Fibroblast of skin of left biceps (primary cell): ENCODE measurements at places on chromosomes 13 and 19.

DNA sequence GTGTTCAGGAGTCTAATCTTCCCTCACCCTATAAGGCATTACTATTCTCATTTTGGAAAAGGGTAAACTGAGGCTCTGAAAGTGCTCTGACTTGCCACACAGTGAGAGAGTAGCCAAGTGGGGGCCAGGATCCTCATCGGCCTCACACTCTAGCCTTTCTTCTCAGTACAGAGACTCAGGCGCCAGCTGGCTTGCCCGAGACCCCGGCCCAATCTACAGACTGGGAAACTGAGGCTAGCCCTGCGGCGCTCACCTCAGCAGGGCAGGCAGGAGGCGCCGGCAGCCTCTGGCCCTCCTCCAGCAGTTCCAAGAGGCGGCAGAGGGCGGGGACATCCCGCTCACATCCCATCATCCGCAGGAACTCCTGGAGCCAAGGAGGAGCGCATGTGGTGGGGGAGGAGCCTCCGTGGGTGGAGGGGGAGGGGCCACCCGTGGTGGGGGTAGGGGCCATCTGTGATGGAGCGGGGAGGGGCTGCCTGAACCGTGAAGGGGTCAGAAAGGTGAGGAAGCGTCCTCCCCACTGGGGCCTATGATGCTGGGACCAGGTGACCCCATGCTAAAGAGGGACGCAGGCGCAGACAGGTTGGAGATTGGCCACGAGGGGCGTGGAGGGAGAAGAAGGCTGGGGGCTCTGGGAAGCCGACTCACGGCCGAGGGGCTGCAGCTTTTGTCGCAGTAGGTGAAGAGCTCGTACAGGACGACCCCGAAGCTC is 8.7 kb upstream of the INSL3 start:
- peak; percentile 17 for DNase-seq

- no peak for DNase-seq
These were observed 34.8 kb upstream of the TPTE2 start for GRCh38 chr13:19596086-19596485.

DNA sequence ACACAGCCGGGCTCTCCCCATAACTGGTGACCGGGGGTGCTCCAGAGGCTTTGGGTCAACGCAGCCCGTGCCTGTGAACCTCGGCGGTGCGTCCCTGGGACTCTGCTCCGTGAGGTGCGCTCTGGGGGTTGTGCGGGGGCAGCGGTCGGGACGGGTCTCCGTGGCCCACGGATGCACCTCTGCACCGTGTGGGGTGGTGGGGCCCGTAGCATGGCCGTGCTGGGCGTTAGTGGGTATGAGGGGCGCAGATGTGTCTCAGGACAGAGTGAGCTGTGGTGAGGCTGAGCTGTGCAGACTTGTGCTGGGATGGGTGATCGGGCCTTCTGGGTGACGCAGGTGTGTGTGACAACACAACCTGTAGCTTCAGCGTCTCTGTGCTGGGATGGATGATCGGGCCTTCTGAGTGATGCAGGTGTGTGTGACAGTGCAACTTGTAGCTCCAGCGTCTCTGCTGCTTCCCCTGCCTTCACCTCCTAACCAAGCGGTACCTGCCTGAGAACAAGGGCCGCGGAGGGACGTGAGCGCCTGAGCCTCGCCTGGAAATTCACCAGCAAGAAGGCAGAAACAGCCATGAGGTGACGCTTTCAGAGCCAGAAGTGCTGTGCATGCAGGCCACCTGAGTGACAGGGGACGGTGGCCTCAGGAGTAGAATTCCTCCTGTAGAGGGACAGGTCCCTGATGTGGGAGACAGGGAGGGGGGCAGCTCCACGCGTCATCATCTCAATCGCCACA is 599 bp downstream of the ZNF331 start:
- DNase-seq, result no peak

- DNase-seq, result no peak
These were observed 4.9 kb downstream of the NANOS3 start for GRCh38 chr19:13881692-13882418.

GRCh38 chr13:79992111-79992510 is 348.8 kb downstream of the SPRY2 start:
- DNase-seq, result no peak

GRCh38 chr19:7888145-7888825 is at the start of gene LRRC8E:
LRRC8E (plus strand) TSS chr19:7888510; CDS start chr19:7895604, 7,094 bp downstream.
- DNase-seq, result no peak

DNA sequence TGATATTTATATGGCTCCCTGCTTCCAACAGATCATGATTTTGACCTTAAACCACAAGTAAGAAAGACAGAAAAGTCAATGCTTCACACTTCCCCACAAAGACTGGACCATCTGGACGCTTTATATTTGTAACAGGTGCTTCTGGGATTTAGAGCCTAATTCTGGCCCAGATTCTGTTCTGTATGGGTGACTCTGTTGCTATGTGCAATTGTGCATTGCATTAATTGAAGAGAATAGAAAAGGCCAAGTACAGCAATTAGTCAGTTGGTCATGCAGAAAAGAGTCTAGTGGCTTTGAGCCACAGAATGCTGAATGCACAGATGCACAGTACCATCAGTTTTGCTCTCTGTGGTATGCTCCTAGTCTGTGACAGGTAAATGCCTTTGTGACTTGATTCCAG is 657.4 kb upstream of the ATXN8OS start:
- DNase-seq, result no peak

- DNase-seq, result no peak
These were observed 47.0 kb upstream of the FLT1 start for GRCh38 chr13:28541966-28542365.

DNA sequence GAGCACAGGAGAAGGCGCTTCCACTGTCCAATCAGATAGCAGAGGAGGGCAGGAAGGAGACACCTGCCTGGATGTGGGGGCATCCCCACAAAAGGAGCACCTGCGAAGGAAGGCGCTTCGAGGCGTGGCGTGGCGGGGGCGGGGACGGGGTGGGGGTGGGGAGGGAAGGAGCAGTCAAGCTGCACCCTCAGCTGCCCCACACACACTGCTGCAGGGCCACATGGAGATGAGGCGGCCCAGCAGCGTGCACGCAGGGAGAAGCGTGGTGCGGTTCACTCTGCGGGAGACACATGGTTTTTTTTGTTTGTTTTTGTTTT is 21.4 kb downstream of the ANKRD27 start:
- no peak for DNase-seq

GRCh38 chr19:40266912-40267600 is 18.1 kb downstream of the AKT2 start:
- DNase-seq, result no peak
